ENCODE measurements at places on chromosomes 4 and X.

DNA sequence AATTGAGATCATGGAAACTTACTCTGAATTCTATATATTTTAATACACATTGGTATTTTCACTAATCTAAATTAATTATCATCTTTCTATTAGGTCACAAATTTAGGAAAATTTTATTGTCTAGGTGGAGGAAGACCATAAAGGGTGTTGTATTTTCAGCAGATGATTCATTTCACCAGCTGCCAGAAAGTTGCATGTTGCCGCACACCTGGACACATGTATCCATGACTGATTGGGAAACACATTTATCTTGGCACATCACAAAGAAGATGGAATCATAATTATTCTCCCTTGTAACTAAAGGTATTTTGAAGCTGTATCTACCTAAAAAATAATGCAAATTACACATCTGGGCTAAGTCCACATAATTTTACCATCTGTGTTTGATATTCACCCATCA lies 33.1 kb downstream of the SLC7A11 start:
- no peak overlapping the region for H3K27ac ChIP-seq
- no peak overlapping the region for H3K4me3 ChIP-seq
- H3K4me1 ChIP-seq: no peaks in the 10 kb centered on the region
- no peak for DNase-seq

DNA sequence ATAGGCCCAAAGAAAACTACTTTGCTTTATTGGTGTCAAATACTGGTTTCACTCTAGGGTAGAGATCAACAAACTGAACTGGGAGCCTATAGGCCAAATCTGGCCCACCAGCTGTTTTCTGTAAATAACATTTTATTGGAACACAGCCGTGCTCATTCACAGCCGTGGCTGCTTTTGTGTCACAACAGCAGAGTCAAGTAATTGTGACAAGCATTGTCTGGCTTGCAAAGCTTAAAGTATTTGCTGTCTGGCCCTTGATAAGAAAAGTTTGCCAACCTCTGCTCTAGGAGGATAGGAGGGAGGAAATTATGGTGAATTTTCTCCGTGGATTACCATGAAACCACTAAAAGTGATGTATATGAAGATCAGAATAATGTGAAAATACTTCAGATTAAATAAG lies 53.4 kb downstream of the GPAT3 start:
- no peaks in the 10 kb centered on the region for H3K4me1 ChIP-seq
- H3K36me3 ChIP-seq: peaks cover 6% of the 10 kb centered on the region
- no peaks in the 10 kb centered on the region for H3K27me3 ChIP-seq

DNA sequence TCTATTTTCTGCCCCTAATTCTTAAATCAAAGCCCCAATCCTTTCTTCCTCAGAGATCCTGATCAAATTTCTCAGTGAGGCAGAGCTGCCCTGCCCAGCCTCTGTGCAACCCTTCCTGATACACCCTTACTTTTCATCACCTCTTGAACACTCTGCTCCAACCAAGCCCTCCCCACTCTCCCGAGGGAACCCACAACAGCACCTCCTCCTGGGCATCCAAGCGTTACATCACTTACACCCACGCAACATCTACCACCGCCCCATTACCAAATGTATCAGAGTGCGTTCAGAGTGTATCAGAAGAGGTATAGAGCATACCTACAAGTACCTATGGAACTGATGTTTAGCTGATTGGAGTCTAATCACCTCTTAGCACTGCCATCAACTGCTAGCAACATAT lies 186.5 kb downstream of the RAP1GDS1 start:
- H3K4me3 ChIP-seq: peak overlapping the region; percentile 71
- DNase-seq: no peak
- peaks cover 12% of the 10 kb centered on the region for H3K36me3 ChIP-seq
- peak overlapping the region; percentile 80 for H3K27ac ChIP-seq
- H3K4me1 ChIP-seq: peaks cover 42% of the 10 kb centered on the region

GRCh38 chr4:42151568-42152506 lies 618 bp downstream of the BEND4 start:
- peaks cover 40% of the 10 kb centered on the region for H3K27me3 ChIP-seq
- H3K4me3 ChIP-seq: peak overlapping the region; percentile 70
- peaks cover 6% of the 10 kb centered on the region for H3K4me1 ChIP-seq
- peak; percentile 10 for DNase-seq

GRCh38 chr4:610411-611261 lies 14.7 kb upstream of the PDE6B start:
- no peaks in the 10 kb centered on the region for H3K36me3 ChIP-seq
- no peak overlapping the region for H3K27ac ChIP-seq
- no peaks in the 10 kb centered on the region for H3K4me1 ChIP-seq
- peaks cover 5% of the 10 kb centered on the region for H3K27me3 ChIP-seq

DNA sequence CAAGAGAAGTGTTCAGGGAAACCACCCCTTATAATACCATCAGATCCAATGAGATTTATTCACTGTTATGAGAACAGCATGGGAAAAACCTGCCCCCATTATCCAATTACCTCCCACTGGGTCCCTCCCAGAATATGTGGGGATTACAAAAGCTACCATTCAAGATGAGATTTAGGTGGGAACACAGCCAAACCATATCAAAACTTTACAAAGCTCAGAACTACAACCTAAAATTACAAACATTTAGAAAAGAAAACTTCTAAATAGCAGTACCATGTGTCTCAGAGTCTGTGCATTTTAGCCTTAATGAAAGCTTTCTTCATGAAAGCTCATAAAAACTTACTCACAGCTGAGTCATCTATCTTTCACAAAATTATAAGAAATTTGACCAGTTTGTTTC lies 1442.8 kb upstream of the PCDH7 start:
- H3K36me3 ChIP-seq: no peaks in the 10 kb centered on the region
- no peaks in the 10 kb centered on the region for H3K27me3 ChIP-seq
- no peak for DNase-seq

DNA sequence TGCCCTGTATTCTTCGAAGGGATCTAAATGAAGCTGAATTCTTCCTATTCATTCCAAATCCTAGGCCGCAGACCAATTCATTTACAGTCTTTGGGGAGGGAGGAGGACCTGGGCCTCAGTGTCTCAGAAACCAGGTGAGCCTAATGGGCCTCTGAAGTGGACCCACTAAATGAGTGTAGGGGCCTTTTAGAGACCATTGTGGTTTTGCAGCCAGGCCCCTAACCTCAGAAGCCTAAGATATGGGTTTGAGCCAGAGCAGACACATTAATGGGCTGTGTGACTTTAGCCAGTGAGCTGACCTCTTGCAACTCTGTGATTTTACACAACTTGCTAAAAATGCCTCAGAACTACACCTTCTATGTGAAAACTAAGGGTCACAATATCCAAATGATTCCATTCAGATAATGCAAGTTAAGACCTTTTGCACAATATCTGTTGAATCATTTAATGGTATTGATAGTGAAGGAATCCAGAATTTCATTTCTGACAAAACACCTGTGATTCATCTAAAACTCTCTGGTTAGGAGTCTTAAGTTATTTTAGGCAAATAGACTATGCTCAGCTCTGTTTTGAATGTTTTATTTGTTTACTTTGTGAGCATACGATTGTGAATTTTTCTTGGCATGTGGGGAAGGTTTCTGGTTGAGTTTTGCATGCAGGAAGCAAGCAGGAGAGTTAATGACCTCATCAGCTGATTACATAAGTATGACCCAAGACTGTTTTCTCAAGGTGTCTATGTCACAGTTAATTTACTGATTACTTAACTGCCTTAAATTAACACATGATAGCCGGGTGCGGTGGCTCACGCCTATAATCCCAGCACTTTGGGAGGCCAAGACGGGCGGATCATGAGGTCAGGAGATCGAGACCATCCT lies 75.0 kb downstream of the EVC start:
- no peak overlapping the region for H3K27ac ChIP-seq
- H3K4me3 ChIP-seq: no peak overlapping the region
- no peaks in the 10 kb centered on the region for H3K36me3 ChIP-seq
- DNase-seq: no peak
- H3K27me3 ChIP-seq: no peaks in the 10 kb centered on the region

DNA sequence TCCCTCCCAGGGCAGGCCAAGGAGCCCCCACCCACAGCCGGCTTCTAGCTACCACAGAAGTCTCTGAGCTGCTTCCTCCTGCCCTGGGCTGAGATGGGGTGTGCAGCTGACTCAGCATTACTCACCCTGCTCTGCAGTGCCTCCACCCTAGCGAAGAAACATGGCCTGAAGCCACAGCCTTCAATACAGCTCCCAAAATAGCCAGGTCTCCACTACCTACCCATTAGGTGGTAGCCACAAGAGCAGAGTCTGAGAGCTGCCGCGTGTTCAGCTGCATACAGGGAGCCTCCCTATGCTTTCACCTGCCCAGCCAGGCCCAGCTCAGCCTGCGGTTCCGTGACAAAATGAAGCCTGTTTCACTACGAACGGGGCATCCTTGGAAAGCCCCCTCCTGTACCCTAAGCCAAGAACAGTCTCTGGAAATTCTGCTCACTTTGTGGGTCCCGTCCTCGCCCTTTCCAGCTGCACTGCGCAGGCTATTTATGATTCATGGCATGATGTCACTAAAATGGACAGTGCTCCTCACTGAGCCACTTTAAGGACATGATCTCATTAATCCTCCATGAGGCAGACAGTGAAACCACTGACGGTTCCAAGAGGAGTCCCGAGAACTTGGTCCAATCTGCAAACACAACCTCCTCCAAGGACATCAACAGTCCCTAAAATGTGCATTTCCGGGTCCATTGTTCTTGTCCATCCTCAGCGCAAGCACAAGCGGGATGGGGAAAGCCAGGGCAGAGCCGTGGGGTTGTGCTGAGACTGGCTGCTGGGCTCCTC lies 20.2 kb downstream of the WDR1 start:
- peak overlapping the region; percentile 48 for H3K4me3 ChIP-seq
- no peaks in the 10 kb centered on the region for H3K27me3 ChIP-seq
- peak; percentile 68 for DNase-seq
- H3K4me1 ChIP-seq: peaks cover 98% of the 10 kb centered on the region

All from naive thymus-derived CD8-positive, alpha-beta T cell (primary cell).